Trophoblast cell (in vitro differentiated cells and primary cell): ENCODE measurements at places on chromosomes 7 and 10.
A peak's percentile ranks its signal among the peaks of the same experiment; 100 is the strongest.

DNA sequence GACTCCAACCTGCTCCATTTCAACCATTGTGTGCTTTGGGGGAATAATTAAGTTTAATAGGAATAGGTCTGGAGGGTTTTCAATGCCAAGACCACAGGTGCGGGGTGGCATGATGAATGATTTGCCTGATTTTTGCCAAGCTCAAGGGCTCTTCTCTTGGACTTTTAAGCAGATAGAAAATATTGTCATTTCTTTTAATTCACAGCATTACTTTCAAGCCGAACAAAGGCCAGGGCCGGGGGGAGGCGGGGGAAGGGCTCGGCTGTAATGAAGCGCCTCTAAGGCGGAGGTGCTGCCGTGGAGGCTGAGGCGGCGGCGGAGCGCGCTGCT, 6.5 kb downstream of the PTF1A start:
- DNase-seq = no peak

GRCh38 chr10:102827597-102827975, 9.6 kb downstream of the CYP17A1 start:
- no peak for DNase-seq

GRCh38 chr10:100334762-100335161, 4.7 kb upstream of the PKD2L1 start:
- peak; percentile 88 for DNase-seq

- no peak for DNase-seq
Measured at GRCh38 chr7:121871188-121871587, 1.8 kb upstream of the PTPRZ1 start.

DNA sequence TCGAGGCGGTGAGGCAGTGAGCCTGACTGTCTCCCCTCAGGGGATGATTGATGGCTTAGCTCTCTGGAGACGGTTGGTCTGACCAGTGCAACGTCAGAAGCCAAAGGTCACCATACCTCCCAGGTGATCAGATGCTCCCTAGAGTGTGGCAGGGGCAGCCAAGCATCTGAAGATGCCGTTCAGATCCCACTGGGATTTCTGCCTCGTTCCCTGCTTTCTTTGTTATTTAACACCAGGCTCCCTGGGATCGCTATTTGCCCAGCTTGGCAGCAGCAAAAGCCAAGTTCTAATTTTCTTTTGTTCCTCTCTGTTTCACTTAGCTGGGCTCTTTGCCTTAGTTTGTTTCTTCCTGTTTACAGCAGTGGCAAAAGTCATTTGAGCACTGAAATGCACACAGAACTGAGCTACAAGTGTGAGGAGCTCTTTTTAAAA, 53.5 kb upstream of the SVIL start:
- no peak for DNase-seq

DNA sequence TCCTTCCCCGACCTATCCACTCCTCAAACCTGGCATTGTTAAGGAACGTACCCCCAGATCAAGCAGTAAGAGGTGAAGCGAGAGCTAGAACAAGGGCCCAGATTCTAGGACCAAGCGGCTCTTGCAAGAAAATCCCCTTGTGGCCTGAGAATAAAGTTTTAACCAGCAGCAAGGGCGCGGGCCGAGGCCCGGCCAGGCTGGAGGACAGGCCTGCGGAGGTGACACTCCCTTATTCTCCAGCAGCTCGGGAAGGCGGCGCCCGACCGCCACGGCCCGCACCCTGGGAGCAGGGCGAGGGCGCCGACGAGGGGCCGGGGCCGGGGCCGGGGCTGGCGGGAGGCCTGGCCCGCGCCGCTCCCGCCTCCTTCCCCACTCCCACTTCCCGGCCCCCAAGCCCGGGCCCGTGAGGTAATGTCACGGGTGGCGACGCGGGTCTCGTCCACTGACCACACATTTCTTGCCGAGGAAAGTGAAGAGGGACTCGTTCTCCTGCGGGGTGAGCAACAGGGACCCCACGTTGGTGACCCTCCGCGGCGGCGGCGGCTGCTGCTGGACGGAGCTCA, 551 bp downstream of the WASL start:
- DNase-seq = peak; percentile 68

GRCh38 chr10:33461295-33461640, 126.8 kb upstream of the NRP1 start:
- DNase-seq = no peak

DNA sequence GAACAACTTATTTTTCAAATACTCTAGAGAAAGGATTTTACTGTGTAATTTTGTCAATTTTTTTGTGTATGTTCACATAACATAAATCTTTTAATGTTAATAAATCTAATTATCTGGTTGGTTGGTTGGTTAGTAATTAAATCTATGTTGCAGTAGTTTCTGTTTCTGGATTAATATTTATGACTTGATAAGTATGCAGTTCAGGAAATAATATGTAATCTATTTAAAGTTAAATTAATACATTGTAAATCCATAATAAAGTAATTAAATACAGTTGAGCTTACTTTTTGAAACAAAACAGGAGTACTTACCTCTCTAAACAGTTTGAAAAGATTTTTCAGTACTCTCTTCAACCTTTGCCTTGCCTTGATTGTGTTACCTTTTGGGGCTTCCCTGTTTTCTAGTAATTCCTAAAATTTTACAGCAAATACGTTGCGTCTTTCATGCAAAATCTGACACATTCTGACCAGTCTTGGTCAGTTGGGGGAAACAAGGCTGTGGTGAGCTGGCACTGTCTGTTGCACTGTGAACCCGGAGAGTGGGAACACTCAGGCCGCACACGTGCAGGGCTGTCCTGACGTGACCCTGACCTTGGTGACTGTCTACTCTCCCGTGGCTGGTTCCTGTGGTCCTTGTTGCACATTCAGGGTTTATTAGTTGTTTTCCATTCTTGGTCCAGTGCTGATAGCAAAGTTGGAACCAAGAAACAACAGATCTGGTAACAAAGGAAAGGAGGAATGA, 45.6 kb upstream of the FGL2 start:
- peak; percentile 35 for DNase-seq

- no peak for DNase-seq
Measured at GRCh38 chr7:43590862-43591557, 8.1 kb downstream of the STK17A start.

- DNase-seq = peak; percentile 40
Measured at GRCh38 chr7:28671526-28671925, 259.2 kb downstream of the CREB5 start.

DNA sequence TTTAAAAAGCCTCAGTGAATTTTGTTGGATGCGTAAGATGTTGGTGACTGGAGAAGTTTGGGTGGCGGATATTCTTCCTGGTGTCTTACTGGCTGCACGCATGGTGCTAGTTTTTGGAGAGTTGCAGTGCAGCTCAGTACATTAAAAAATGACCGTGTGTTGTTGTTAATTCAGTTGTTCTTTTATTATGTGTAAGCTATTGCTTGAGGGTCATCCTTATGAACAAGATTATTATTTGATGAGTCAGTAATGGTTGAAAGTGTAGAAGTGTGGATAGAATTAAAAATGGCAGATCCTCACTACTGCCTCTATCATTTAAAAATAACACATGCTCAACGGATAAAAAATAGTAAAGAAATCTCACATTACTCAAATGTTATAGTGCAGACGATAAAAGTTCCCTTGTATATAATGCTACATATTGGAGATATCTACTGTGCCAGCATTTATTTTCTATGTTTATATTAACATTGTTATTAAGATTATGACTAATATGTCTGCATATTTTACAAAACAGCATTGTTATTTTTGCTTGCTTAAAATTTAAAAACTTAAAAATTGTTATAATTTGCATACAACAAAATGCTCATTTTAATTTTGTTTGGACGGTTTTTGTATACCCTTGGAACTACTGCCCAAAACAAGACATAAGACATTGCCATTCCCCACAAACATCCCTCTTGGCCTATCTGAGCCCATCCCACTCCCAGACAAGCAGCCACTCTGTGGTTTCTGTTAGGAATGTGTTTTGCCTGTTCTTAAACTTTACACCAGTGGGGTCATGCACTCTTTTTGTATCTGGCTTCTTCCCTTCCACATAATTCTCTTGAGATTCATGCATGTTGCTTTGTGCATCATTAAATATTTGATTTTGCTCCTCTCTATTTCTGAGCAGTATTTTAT, 142.0 kb downstream of the DOCK1 start:
- no peak for DNase-seq
